ENCODE measurements at places on chromosomes 4 and X.

DNA sequence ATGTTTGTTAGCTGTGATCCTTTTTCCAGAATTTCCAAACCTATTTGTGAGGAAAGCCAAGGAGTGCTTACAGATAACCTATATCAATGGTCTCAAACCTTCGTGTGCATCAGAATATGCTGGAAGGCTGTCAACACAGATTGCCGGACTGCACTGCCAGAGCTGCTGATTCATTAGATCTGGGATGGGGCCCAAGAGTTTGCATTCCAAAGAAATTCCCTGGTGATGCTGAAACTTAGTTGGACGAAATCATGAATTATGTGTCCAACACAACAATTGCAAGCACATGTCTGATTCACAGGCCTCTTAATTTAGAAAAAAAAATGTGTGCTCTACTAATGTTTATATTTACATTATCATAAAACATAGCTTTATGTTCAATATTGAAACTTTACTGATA lies 544.0 kb upstream of the AMOT start:
- no peak overlapping the region for H3K27ac ChIP-seq
- no peaks in the 10 kb centered on the region for H3K27me3 ChIP-seq
- no peaks in the 10 kb centered on the region for H3K36me3 ChIP-seq
- H3K4me3 ChIP-seq: no peak overlapping the region

DNA sequence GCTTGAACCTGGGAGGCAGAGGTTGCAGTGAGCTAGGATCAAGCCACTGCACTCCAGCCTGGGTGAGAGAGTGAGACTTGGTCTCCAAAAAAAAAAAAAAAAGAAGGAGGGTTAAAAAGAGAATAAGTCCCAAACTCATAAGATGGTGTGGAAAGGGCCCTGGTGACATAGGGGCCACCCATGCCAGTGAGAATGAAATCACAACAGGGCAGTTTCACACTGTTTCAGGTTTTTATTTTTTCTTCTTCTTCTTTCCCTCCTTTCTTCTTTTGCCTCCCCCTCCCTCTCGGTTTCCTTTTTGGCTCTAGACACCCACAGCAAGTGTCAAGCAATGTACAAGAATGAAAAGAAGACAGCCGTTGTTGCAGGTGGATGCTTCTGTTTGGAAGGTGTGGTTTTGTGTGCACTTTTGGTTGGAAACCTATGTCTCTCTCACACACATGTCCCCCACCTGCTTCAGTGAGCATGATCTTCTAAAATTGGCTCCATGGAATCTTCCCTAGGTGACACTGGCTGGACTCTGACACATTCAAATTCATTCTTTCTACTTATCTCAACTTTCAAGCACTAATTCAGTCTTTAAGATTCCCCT lies 14.4 kb upstream of the TLR8 start:
- H3K27ac ChIP-seq: no peak overlapping the region
- no peak overlapping the region for H3K4me3 ChIP-seq
- no peaks in the 10 kb centered on the region for H3K27me3 ChIP-seq
- DNase-seq: no peak
- no peaks in the 10 kb centered on the region for H3K36me3 ChIP-seq

- no peak overlapping the region for H3K27ac ChIP-seq
- H3K4me1 ChIP-seq: no peaks in the 10 kb centered on the region
- no peaks in the 10 kb centered on the region for H3K27me3 ChIP-seq
- H3K4me3 ChIP-seq: no peak overlapping the region
- DNase-seq: no peak
- no peaks in the 10 kb centered on the region for H3K36me3 ChIP-seq
These were observed 141.5 kb downstream of the RPS6KA6 start for GRCh38 chrX:84046403-84046984.

- no peaks in the 10 kb centered on the region for H3K36me3 ChIP-seq
These were observed 58.1 kb downstream of the NBDY start for GRCh38 chrX:56786889-56787733.

DNA sequence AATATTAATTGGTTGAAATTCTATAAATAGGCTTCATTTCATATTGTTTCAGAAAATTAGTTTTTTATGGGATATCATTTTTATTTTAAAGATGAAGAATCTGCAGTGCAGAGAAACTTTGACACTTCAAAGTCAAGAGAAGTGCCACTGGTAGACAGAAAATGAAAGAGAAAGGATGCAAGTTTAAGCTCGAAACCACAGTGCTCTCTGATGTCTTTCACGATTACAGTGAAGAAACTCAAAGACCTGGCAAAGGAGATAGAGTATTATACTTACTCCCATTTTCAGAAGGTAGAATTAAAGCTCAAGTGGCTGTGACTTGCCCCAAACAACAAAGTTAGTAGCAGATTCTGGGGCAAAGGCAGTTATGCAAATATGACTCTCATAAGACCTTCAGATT lies 745.4 kb downstream of the TECRL start:
- no peaks in the 10 kb centered on the region for H3K27me3 ChIP-seq
- no peak overlapping the region for H3K27ac ChIP-seq
- no peaks in the 10 kb centered on the region for H3K4me1 ChIP-seq

- H3K4me3 ChIP-seq: no peak overlapping the region
- H3K4me1 ChIP-seq: no peaks in the 10 kb centered on the region
- no peaks in the 10 kb centered on the region for H3K27me3 ChIP-seq
- no peaks in the 10 kb centered on the region for H3K36me3 ChIP-seq
- H3K27ac ChIP-seq: no peak overlapping the region
These were observed 42.1 kb upstream of the SPINK2 start for GRCh38 chr4:56863441-56864139.

GRCh38 chr4:139670775-139671174 lies 5.2 kb downstream of the MGST2 start:
- H3K4me3 ChIP-seq: no peak overlapping the region
- no peak overlapping the region for H3K27ac ChIP-seq
- H3K36me3 ChIP-seq: peaks cover 19% of the 10 kb centered on the region
- peaks cover 34% of the 10 kb centered on the region for H3K4me1 ChIP-seq
- H3K27me3 ChIP-seq: no peaks in the 10 kb centered on the region
- DNase-seq: no peak

DNA sequence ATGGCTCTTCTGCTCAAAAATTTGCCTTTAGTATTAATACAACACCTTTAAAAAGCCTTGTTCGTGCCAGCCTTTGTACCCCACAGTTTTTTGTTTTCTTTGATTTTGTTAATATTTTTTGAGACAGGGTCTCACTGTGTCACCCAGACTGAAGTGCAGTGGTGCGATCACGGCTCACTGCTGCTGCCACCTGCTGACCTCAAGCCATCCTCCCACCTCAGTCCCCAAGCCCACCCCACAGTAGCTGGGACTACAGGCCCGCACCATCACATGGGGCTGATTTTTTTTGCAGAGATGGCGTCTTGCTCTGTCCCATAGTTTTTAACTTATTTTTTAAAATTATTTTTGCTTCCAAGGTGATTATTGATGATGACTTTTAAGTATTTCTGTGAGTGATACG lies 134.0 kb downstream of the HTR2C start:
- no peaks in the 10 kb centered on the region for H3K36me3 ChIP-seq
- H3K27ac ChIP-seq: no peak overlapping the region
- H3K4me3 ChIP-seq: no peak overlapping the region
- no peaks in the 10 kb centered on the region for H3K27me3 ChIP-seq

GRCh38 chr4:26321373-26322221 lies 783 bp downstream of the RBPJ start:
- no peaks in the 10 kb centered on the region for H3K36me3 ChIP-seq
- H3K4me3 ChIP-seq: peak overlapping the region; percentile 93
- DNase-seq: peak; percentile 54
- H3K27me3 ChIP-seq: no peaks in the 10 kb centered on the region
- H3K27ac ChIP-seq: peak overlapping the region; percentile 93

DNA sequence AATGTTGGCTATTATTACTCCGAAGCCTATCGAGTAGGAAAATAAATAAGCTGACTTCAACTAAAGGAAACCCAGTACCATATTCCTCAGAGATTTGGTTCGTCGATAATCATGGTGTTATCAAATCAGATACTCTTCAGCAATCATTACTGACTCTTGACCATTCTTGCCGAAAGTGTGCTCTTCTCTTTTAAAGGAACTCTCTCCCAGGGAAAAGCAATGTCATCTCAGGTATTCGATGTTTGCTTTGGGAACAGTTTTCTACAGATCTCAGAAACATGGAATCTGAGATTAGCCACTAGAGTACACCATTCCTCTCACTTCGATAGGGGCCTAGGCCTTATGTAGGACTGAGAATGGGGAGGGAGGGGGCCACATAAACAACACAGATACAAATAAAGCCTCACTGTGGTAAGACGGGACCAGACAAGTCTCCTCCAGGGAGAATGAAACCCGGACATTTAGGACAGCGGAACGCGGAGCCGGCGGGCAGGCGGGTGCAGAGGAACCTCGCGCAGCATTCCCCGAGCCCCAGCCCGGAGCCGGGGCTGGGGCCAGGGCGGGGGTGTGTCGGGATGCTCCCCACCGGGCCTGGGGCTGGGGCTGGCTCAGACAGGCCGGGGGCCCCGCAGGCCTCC lies 581 bp downstream of the DNAJB14 start:
- no peak for DNase-seq
- peaks cover 6% of the 10 kb centered on the region for H3K36me3 ChIP-seq
- H3K27me3 ChIP-seq: no peaks in the 10 kb centered on the region

DNA sequence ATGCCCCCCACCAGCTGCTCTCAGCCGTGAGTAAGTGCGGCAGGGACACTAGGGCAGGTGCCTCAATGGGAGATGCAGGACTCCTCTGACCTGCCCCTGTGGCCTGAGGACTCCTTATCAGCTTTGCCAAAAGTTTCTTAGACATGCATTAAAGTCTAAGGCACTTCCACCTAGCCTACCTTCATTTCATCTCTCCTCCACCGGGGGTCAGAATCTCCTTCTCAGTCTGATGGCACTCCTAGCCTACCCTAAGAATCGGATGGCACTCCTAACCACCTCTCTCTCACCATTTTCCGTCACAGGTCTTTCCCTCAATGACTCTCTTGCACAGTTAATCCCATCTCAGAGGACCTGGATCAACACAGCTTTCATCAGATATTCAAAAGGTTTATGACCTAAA lies 85.9 kb downstream of the OTC start:
- no peaks in the 10 kb centered on the region for H3K4me1 ChIP-seq
- no peaks in the 10 kb centered on the region for H3K36me3 ChIP-seq
- no peak for DNase-seq
- H3K27me3 ChIP-seq: no peaks in the 10 kb centered on the region
- no peak overlapping the region for H3K4me3 ChIP-seq

GRCh38 chr4:174256277-174256713 lies 27.2 kb downstream of the FBXO8 start:
- H3K27ac ChIP-seq: no peak overlapping the region
- no peaks in the 10 kb centered on the region for H3K27me3 ChIP-seq
- DNase-seq: no peak
- H3K36me3 ChIP-seq: peaks cover 12% of the 10 kb centered on the region

DNA sequence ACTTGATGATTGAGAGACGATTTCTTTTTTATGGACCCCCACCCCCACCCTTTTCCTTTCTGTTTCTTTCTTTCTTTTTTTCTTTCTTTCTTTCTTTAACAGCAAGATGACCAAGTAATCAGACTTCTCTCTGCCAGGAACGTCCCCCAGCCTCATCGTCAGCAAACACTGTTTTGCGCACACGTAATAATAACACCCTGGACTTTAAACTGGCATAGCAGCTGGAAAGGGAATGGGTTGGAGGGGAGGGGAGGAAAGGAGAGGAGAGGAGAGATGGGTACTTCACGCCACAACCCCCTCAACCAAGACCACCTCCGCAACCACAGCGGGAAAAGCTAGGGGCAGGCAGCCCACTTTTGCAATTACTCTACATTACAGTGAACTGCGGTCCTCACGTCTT lies 1.1 kb downstream of the GABRA2 start:
- peaks cover 4% of the 10 kb centered on the region for H3K4me1 ChIP-seq
- H3K27ac ChIP-seq: no peak overlapping the region
- no peaks in the 10 kb centered on the region for H3K36me3 ChIP-seq
- peaks cover 30% of the 10 kb centered on the region for H3K27me3 ChIP-seq
- peak overlapping the region; percentile 17 for H3K4me3 ChIP-seq
- DNase-seq: no peak

- peaks cover 10% of the 10 kb centered on the region for H3K4me1 ChIP-seq
- H3K27ac ChIP-seq: no peak overlapping the region
- DNase-seq: no peak
- no peaks in the 10 kb centered on the region for H3K27me3 ChIP-seq
- no peak overlapping the region for H3K4me3 ChIP-seq
- H3K36me3 ChIP-seq: no peaks in the 10 kb centered on the region
These were observed 5.6 kb upstream of the PKD2 start for GRCh38 chr4:88001871-88002270.

GRCh38 chr4:2219233-2219760 lies 22.6 kb downstream of the HAUS3 start:
- H3K27ac ChIP-seq: no peak overlapping the region
- peaks cover 11% of the 10 kb centered on the region for H3K36me3 ChIP-seq
- no peaks in the 10 kb centered on the region for H3K27me3 ChIP-seq
- DNase-seq: no peak
- no peak overlapping the region for H3K4me3 ChIP-seq

- H3K27me3 ChIP-seq: no peaks in the 10 kb centered on the region
- no peaks in the 10 kb centered on the region for H3K36me3 ChIP-seq
- H3K4me3 ChIP-seq: no peak overlapping the region
- H3K27ac ChIP-seq: no peak overlapping the region
These were observed 270.1 kb upstream of the INTU start for GRCh38 chr4:127362686-127363085.

- DNase-seq: no peak
- no peaks in the 10 kb centered on the region for H3K27me3 ChIP-seq
- H3K4me3 ChIP-seq: no peak overlapping the region
- H3K36me3 ChIP-seq: no peaks in the 10 kb centered on the region
- H3K27ac ChIP-seq: no peak overlapping the region
These were observed 14.9 kb upstream of the ZCCHC4 start for GRCh38 chr4:25297528-25298242.
